Activated CD8-positive, alpha-beta memory T cell treated with anti-CD3 and anti-CD28 coated beads for 4 hours (primary cell): ENCODE measurements at places on chromosomes 1 and 21.

DNA sequence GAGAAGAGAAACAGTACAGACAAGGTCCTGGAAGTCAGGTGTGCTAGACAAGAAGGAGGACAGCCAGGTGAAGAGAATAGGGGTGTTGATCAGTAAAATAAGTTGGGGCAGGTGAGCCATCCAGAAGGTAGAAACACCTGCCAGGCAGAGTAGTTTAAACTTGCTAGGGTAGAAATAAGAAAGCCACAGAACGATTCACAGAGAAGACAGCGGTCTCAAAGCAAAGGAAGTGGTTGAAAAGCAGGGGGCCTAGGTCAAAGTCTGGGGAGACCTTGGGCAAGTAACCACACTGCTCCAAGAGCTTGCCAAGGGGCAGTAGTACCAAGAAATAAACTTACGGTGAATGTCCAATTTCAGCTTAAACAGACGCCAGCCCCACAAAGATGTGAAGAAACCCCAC lies 116.6 kb upstream of the PROX1 start:
- no peak for DNase-seq

GRCh38 chr1:58006421-58007046 lies 540.0 kb downstream of the OMA1 start:
- no peak for DNase-seq

DNA sequence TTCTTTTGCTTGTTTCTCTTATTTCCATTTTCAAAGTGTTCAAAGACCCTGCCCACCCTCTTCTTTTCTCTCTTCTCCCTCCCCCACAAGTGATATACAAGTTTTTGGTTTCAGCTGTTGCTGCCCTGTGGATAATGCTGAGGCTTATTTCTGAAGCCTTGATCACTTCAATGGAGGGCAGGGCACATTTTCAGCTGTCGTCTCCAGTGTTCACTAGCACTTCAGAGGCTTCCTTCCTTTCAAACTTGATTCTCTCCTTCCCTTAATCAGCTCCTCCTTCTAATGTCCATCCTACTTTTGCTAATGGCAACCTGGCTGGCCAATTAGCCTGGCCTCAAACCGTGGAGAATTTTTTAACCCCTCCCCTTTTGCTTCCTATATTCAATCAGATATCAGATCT lies 435.7 kb upstream of the RUNX1 start:
- DNase-seq = no peak

DNA sequence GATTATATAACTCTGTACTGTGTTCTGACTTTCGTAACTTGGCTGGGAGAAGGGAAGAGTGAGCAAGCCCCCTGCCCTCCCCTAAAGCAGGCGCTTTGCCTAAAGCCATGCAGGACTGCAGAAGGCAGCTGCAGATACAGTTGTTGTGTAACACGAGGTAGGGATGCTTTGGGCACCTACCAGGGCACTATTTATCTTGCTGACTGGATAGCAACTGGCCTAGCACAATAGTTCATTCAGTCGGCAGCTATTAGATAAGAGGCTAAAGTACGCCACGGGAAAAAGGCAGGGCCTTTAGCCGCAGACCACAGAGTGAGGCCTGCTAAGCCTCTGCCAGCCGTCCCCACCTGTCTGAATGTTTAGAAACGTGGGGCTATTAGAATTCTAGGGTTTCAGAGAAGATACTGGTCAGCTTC lies 80.9 kb downstream of the TTC3 start:
- no peak for DNase-seq

DNA sequence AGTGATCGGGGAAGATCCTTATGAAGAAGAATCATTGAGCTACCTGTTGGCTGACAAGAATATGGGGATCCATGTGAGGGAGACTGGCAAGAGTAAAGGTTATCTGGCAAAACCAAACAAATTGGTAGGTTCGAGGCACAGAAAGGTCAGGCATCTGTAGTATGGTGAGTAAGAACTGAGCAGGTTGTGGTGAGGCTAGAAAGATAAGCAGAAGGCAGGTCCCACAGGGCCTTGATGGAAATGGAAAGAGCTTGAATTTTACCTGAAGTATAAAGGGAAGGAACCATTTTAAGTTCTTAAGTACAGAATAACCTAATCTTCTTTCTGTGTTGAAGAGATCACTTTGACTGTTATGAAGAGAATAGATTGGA lies 11.1 kb downstream of the PTPRC start:
- no peak for DNase-seq

DNA sequence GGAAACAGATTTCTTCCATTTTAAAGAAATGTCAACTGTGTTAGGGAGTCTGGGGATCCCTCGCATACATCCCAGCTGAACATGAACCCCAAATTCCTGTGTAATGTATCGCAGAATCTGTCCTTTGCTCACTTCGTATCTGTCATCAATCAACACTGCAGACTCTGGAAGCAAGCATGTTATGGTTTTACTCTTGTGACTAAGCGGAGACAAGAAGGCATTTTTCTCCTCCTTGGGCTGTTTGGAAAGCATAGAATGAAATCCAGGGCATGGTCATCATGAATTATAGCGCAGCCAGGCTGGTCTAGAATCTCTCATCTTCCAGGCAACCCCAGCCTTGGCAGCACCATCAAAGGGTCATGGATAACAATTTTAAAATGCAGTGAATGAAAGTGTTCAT lies 290.2 kb downstream of the KIF26B start:
- no peak for DNase-seq

- DNase-seq = no peak
Measured at GRCh38 chr1:23102289-23102688, 66.4 kb downstream of the LUZP1 start.

GRCh38 chr1:167095368-167095767 lies 1.5 kb downstream of the STYXL2 start:
- DNase-seq = no peak

GRCh38 chr1:203373991-203374390 lies 23.1 kb upstream of the FMOD start:
- no peak for DNase-seq

GRCh38 chr21:32319012-32319411 lies 20.4 kb downstream of the MRAP start:
- DNase-seq = no peak

DNA sequence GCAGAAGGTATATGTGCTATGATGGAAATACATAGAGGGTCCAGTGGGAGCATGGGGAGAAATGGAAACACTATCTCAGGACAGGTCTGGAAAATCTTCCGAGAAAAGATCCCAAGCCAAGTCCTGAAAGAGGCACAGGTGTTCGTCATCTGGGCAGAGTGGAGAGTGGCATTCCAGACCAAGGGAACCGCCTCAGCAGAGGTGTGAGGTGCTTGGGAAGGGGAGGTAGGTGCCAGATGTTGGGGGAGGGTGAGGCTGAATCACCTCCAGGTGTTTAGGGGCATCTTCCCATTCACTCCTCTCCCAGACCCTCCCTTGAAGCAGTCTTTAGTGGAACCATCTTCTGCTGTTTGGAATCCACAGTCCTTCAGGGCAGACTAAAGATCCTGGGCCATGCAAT lies 23.5 kb upstream of the LRRN2 start:
- DNase-seq = no peak

- no peak for DNase-seq
Measured at GRCh38 chr1:156253634-156254033, 5.8 kb upstream of the PAQR6 start.

DNA sequence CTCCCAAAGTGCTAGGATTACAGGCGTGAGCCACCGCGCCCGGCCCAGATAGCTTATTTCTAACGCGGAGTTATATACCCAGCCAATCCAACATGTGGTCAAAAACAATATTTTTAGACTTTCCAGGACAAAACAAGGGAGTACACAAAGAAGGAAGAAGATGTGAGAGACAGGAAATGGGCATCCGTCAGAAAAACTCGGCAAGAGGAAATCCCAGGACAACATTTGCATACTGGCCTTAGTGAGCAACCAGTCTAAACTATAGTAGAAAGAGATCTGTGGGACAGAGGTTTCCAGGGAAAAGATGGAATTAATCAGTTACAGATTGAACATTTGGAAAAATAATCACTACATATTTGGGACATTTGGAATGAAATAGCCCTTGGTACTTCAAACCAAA lies 11.4 kb downstream of the ARMH1 start:
- no peak for DNase-seq

GRCh38 chr1:150243003-150243402 lies 7.1 kb upstream of the ANP32E start:
- no peak for DNase-seq

DNA sequence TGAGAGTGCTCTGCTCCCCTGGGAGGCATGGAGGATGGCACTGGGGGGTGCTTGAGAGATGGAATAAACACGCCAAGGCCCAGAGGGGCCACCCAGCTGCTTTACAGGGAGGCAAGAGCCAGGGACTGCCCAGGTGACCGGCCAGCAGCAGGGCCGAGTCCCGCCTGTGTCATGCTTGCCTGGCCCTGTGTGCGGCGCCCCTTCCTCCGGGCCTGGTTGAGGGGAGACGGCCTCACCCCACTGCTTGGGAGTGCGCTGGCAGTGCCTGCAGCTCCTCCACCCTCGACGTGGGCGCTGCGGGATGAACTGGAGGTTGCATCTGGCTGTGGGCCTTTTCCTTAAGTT lies 33.1 kb upstream of the COL6A2 start:
- DNase-seq = no peak

DNA sequence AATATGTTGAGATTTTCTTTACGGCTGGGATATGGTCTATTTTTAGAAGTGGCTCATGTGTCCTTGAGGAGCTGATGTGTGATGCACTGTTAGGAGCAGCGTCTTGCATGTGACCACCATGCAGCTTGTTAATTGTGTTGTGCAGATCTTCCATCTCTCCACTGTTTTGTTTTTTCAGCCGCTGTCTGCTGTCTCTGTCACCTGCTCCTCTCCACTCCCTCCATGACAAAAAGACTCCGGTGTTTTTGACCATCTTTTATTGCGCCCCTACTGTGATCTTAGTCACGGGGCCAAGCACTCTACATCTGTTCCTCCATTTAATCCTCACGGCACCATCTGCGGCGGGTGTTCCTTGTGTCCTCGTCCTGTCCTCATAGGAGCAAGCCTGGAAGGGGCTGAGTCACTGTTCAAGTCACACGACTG lies 51.8 kb downstream of the ADARB1 start:
- DNase-seq = no peak

DNA sequence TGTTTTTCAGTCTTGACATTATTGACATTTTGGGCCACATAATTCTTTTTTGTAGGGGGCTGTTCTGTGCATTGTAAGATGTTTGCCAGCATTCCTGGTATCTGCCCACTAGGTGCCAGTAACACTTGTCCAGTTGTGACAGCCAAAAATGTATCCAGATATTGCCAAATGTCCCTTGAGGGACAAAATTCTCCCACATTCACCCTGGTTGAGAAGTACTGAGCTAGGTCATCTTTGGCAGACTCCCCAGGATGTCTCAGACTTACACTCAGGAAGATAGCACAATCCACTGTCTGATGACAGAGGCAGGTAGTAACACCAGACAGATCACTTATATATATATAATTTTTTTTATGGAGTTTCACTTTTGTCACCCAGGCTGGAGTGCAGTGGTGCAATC lies 5.9 kb downstream of the CD48 start:
- no peak for DNase-seq

DNA sequence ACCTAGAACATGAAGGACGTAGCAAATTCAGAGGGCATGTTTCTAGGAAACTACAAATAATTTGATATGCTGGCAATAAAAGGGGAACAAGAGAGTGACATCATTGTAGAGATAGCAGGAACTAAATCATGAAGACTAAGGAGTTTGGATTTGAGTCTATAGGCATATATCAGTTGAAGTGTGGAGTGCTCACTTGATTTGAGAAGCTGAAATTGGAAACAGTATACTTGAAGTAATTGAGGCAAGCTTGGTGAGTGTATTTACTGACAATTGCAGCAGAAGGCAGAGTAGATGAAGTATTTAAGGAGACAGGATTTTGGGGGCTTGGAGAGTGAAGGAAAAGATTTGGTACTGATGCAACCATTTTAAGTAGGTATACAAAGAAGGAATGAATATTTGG lies 6.4 kb upstream of the TMCO2 start:
- DNase-seq = no peak

GRCh38 chr1:24933468-24933867 lies 3.4 kb upstream of the RUNX3 start:
- no peak for DNase-seq

GRCh38 chr21:46600978-46601377 lies 3.9 kb downstream of the S100B start:
- DNase-seq = no peak

DNA sequence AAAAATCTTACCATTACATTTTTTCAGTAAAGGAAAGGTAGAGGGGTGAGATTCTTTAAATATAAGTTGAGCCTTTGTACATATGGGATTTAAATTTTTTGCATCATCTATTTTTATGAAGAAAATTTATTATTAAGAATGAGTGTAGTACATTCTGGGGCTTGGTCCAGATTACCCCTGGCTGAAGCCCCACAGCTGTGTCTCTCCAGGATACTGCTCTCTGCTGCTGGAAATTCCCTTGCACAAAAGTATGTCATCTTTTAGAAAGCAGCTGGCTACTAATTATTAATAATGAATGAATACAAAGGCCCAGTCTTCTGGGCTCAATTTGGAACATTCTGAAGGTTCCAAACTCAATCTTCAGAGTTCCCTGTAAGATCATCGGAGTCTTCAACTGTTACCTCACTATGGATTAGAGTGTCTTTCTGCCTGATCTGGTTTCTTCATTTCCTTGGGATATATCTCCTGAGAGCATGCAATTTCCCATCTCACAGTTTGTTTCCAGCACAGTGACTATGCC lies 428.6 kb upstream of the BRINP3 start:
- no peak for DNase-seq

DNA sequence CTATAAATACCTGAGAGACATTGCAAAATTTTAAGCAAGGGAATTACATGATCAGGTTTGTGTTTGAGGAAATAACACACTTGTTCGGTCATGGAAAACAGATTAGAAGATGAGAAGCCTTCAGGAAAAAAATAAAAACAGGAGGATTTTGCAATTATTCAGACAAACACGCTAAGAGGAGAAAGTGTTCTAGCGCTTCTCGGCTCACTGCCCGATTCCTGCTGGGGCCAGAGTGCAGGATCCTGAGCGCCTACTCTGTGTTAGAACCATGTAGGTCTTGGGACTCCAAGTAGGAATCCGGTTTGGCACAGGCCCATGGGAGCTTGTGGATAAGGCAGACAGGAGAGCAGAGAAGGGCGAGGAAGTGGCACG lies 8.1 kb upstream of the PRELP start:
- no peak for DNase-seq

DNA sequence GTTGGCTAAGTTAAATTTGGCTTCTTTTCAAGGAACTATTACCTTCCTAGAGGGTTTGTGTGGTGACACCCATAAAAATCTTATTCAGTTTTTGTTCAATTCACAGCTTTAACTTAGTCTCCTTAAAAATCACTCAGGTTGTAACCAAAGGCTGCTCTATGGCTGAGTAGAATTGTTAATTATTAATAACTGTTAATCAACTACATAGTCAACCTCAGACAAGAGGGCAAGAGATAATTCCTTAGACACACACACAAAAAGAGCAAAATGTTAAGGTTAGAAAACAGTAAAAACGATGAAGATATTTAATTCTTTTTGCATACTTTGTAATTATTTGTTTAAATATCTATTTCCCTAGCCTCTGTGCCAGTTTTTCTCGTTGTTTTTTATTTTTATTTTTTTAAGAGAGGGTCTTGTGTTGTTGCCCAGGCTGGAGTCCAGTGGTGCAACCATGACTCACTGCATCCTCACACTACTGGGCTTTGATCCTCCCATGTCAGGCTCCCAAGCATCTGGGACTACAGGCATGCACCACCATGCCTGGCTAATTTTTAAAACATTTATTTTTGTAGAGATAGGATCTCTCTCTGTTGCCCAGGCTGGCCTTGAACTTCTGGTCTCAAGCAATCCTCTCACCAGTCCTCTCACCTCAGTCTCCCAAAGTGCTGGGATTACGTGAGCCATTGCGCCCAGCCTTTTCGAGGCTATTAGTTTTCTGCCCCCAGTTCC lies 215.2 kb downstream of the DISC1 start:
- DNase-seq = no peak
